ENCODE measurements at places on chromosomes 2 and 18.
A peak's percentile ranks its signal among the peaks of the same experiment; 100 is the strongest.

DNA sequence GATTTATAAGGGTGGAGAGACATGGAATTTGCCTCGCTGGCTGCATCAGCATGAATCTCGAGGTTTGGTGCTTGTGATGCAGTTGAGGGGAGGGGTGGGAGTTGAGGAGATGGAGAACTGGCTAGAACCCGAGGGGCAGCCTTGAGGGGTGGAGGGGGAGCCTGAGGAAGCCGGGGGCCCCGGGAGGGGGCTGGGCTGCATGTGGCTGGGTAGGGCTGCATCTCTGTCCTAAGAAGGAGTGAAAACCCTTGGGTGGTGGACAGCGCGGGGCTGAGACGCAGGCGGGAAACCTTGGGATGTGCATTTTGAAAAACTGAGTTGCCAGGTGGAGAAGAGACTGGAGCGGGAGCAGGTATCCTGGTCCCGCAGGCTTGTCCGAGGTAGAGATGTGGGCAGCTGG, 64.2 kb downstream of the SNTG2 start:
- no peak for DNase-seq

DNA sequence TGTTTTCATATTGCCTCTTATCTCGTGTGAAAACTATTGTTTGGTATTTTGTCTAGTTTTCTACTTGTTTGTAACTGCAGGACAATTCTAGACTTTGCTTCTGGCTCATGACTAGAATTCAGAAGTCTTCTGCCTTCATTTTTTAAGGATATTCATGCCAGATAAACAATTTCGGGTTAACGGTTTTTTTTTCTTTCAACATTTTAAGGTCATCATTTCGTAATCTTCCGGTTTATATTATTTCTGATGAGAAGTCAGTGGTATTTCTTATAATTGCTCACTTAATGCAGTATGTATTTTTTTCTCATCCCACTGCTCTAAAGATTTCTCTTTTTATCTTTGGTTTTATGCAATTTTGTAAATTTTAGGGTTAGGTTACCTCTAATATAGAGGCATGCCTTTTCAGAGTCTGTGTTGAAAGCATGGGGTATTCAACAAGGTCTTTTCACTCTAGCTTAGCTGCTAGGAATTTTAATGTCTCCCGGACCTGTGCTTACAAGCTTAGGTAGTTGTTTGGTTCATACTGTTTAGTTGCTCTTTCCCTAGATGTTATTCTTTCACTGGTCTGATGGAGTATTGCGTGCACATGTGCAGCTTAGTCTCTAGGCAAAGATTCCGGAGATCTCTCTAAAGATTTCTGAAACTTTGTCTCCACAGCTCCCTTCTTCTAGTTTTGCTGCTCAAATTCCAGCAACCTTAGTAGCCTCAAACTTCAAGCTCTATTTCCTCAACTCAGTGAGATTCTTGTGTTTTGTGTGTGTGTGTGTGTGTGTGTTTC, 198.1 kb downstream of the MCFD2 start:
- no peak for DNase-seq

DNA sequence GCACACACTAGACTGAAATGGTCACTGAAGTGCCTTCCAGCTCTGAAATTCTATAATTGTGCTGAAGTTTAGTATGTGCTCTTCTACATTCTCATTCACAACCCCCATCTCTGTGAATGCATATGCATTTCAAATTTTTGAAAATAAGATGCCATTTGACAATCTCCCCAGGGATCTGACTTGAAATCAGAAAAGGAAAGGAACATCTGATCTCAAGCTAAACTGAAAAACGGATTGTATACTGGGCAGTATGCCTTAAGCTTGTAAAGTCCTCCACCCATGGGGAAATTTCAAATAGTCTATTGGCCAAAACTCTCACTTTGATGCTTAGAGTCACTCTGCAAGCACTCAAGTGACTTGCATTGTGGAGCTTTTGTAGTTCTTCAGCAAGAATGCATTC, 22.9 kb downstream of the FAP start:
- no peak for DNase-seq

GRCh38 chr18:2948038-2948437, 64.9 kb downstream of the LPIN2 start:
- peak; percentile 54 for DNase-seq

Data from urothelium cell line (cell line).